ENCODE measurements at places on chromosomes 11 and 22.

DNA sequence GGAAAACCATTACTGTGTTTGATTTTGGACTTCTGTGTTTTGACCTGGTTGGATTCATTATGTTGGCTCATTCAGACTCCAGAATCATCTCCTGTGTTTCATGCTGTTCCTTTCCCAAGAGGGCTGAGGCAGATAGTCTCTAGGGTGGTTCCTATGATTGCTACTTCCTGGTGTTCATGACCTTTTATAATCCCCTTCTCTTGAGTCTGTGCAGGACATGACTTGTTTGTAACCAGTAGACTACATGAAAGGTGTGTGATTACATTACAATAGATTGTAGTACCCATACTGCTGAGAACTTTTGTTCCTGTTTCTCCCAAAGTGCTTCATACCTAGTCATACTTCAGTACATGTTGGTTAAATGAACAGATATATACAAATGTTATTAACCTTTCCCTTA lies 700.6 kb downstream of the METTL15 start:
- DNase-seq, result no peak

- DNase-seq, result no peak
These were observed 121.0 kb downstream of the SLC1A2 start for GRCh38 chr11:35298369-35298768.

DNA sequence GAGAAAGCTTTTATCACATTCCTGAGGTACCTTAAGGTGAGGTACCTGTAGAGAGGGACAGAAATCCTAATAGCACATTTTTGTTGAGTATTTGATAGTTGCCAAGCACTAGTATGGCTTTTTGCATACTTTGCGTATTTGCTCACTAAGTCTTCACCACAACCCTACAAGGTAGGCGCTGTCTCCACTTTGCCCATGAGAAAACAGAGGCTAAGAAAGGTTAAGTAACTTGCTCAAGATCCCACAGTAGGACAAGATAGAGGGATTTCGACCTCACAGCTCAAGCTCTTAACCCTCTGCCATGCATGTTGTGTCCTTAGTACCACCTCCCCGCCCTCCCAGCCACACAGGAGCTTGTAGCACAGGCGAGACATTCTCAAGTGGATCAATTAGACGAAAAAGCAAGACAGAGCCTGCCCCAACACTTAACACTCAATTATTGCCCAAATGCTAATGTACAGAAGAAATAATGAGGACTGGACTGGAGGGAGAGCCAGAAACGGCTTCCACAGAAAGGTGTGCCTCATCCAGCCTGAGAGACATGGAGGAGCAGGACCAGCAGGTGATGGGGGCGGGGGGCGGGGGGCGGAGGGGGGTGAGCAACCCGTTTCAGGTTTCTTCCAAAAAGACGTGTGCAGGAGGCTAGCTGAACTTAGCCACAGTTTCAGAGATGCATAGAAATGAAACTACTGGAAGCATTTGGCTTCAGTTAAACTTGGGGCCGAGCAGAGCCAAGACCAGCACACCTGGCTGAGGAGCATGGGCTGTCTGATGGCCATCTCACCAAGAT lies 26.7 kb upstream of the CD44 start:
- DNase-seq, result no peak

DNA sequence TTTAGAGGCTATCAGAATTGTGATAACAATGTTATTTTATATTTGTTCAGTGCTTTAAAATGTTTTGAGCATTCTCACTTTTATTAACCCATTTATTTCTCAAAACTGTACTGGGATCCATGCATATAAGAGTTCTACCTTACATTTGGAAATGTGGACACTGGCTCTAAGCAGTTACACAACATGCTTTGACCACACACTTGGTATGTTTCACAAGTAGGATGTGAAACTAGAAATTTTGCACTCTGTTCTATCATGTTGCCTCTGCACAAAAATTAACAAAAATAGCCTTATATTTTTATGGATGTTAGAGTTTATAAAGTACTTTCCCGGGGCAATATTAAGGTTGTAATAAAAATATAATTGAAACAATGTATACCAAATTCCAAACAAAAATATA lies 126.9 kb upstream of the CHORDC1 start:
- DNase-seq, result no peak

DNA sequence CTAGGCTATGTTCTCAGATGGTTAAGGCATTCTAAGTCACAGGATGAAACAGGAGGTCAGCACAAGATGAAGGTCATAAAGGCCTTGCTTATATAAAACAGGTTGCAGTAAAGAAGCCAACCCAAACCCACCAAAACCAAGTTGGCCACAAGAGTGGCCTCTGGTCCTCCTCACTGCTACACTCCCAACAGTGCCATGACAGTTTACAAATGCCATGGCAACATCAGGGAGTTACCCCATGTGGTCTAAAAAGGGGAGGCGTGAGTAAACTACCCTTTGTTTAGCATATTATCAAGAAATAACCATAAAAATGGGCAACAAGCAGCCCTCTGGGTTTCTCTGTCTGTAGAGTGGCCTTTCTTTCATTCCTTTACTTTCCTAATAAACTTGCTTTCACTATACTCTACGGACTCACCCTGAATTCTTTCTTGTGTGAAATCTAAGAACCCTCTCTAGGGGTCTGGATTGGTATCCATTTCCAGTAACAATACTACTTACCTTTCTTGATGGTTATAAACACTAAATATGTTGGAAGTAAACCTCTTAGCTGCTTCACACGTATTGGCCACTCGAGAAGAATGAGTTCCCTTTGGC lies 1237.9 kb downstream of the FAM181B start:
- DNase-seq, result no peak

DNA sequence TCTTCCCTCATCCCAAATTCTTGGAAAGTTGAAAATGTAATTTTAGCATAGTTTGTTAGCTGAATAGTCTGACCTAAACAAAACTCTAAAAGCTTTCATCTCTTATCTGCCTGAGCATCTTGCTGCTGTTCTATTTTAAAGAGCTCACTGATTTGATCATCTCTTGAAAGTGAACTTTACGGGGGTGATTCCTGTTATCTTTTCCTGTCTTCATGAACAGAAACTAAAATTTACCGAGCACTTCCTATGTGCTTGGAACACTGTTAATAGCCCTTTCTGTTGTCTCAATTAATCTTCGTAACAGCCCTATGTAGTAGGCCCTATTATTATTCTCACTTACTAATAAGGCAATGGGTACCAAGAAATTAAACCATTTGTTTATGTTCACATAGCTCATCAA lies 12.3 kb downstream of the AMOTL1 start:
- DNase-seq, result no peak

- no peak for DNase-seq
These were observed 25.6 kb upstream of the COMT start for GRCh38 chr22:19916006-19916405.

- no peak for DNase-seq
These were observed 57.2 kb downstream of the NAV2 start for GRCh38 chr11:19769820-19770219.

DNA sequence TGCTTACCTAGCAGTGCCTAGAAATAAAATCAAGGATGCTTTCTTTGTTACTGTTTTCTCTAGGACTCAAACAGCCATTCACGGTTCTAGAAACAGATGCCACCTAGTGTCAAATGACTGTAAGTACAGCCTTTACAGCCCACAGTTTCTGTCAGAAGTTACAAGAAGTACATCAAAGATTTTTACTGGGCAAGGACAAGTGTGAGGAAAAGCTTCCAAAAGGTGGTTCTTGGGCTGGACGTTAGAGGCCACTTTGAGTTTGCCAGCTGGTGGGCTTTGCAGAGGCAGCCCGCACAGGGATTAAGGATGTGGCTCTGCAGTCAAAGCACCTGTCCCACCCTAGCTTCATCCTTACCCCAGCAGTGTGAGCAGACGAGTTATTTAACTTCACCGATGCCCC lies 6.9 kb downstream of the KMT5B start:
- DNase-seq, result no peak

DNA sequence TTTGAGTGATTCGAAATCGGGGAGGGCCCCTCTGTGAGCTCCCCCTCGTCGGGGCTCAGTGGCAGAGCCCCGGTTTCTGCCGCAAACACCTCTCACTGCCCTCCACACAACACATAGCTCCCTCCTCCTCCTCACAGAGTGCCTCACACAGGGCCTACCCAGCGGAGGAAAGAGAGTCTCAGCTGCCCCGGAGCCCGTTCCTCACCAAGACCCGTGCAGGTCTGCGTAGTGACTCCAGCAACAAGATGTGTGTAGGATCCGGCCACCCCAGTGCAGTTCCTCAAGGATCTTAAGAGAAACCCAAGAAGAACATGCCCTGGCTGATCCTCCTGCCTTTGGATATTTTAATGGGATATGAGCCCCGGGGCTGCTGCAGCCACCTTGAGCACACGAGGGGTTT lies 238.4 kb downstream of the BRD1 start:
- no peak for DNase-seq

DNA sequence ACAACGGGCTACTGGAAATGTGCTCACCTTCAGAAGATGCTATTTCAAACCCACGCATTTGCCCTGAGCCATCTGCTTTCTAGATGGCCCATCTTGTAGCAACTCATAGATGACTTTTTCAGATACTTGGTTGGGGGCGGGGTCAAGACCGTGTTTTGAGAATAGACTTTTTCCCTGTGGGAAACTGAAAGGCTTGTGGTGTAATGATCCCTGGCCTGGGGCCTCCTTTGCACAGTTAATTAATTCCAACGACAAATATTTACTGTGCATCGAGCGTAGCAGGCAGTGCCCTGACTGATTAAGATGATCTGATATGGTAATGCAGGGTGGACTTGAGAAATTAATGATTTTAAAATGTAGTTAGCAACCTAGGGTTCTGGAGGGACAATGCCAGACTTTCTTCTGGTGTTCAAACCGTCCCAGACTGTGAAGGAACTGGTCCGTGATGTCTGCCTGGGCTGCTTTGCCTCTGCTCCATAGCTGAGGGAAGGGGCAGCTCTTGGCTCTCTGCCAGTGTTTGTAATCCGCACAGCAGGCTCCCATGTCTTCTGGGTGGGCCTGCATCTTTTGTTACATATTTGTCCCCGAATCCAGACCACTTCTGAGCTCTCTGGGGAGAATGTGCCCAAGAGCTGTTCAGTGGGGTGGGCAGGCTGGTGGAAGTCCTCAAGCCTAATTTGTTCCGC lies 84.8 kb downstream of the ADAMTS15 start:
- no peak for DNase-seq

GRCh38 chr11:44854741-44855492 lies 95.8 kb downstream of the TP53I11 start:
- no peak for DNase-seq

GRCh38 chr22:29080106-29080975 lies 7.5 kb downstream of the KREMEN1 start:
- no peak for DNase-seq

DNA sequence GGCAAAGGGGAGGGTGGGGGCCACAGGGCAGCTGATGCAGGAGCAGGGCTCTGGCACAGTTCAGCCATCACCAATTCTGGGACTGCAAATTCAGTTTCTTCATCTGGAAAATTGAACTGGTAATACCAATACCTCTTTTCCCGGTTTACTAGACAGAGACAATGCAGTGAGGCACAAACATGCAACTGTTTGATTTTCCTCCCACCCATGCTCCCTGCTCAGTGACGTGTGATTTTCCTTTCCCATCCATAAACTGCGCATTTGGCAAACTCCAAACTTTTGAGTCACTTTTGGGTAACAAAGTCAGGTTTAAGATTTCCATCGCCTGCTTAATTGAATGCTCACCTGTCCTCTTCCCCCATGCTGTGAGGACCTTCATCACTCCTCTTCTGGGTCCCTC lies 23.2 kb downstream of the P2RY2 start:
- no peak for DNase-seq

GRCh38 chr11:132101881-132102280 lies 731.5 kb downstream of the NTM start:
- no peak for DNase-seq

- no peak for DNase-seq
These were observed 47.2 kb upstream of the SYT7 start for GRCh38 chr11:61627850-61628661.

- DNase-seq, result no peak
These were observed 25.3 kb downstream of the ABTB2 start for GRCh38 chr11:34332524-34332923.

DNA sequence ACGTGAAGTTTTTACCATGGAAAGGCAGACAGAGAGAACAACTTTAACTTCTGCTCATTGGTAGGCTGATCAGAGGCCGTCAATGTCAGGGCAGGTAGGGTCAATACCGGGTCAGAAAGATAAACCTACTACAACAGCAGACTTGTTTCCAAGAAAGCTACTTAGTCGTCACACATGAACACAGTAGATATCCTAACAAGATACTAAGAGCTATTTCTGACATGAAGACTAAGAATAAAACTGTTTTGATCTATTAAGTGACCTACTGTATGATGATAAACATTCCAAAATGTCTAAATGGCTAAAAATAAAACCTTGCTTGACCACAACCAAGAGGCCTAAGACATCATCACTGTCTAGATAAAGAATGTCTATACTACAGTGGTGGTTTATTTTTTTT lies 231.3 kb downstream of the CADM1 start:
- DNase-seq, result no peak

- no peak for DNase-seq
These were observed 60.0 kb downstream of the OTOG start for GRCh38 chr11:17607083-17607429.

DNA sequence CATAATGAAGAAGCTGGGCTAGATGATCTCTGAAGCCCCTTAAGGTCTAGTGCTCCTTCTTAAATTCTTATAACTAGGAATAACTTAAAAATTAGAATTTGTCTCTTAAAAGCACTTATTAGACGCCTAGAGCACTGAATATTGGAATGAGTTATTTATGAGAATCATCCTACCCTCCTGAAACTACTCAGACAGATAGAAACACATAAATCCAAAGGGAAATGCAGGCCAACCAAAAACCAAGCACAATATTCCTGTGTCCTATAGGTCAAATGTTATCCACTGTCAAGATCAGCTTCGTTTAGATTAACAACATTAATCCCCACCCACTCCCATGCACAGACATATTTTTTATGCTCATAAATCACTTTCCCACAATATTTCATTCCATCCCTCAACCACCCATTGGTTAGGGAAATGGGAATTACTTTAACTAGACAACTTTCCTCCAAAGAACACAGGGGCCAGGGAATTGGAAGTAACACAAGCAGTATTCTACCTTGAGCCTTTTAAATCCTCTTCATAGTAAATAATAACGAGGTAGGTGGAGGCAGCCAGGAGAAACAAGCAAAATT lies 87.1 kb downstream of the CD44 start:
- DNase-seq, result no peak

DNA sequence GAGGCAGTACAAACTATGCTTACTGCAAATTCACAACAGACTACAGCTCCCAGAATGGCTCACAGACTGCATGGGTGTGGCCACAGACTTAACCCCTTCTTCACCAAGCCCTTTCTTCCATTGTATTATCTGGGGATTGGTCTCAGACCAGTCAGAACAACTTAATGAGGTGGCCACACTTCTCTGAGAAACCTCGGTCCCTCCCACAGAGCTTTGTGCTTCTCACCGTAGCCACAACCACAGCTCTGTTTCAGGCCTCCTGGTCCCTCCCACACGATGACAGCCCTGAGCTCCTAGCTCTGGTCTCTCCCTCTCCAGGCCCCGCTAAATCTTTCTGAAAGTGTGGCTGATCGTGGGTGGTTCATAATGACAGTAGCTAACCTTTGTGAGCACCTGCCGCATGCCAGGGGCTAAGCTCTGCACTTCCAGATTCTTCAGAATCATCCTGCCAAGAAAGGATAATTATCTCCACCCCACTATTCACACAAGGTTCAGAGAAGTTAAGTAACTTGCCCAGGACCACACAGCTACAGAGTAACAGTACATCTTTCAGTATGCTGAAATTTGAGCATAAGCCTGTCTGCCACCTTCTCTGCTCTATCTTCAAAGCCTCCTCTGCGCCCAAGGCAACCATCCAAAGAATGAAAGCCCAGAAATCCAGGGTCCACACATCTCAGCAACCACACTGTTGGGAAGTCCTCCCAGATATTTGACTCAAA lies 5.4 kb downstream of the PDE2A start:
- DNase-seq, result no peak

- no peak for DNase-seq
These were observed 94.7 kb downstream of the CACNA1I start for GRCh38 chr22:39665229-39665628.

Measured in stimulated activated CD8-positive, alpha-beta memory T cell treated with anti-CD3 and anti-CD28 coated beads, Interleukin-15, amount 100 ng/mL, for 24 hours (primary cell).